Stomach (tissue), 19 donors: ENCODE measurements at places on chromosomes 2 and 18. TPM values are rescaled to one million over a fixed set of nuclear protein-coding genes. Genes with fewer than 3 reads are reported as not detected.

ZNF892 gene
- 2.3 TPM for total RNA-seq

GRCh38 chr18:58829263-58829662 is 35.4 kb upstream of the ZNF532 start:
- no peaks in the 10 kb centered on the region for H3K36me3 ChIP-seq
- H3K4me1 ChIP-seq = no peaks in the 10 kb centered on the region
- H3K27me3 ChIP-seq = no peaks in the 10 kb centered on the region
- no peak for DNase-seq
- no peak overlapping the region for H3K4me3 ChIP-seq
- no peak overlapping the region for H3K27ac ChIP-seq

DNA sequence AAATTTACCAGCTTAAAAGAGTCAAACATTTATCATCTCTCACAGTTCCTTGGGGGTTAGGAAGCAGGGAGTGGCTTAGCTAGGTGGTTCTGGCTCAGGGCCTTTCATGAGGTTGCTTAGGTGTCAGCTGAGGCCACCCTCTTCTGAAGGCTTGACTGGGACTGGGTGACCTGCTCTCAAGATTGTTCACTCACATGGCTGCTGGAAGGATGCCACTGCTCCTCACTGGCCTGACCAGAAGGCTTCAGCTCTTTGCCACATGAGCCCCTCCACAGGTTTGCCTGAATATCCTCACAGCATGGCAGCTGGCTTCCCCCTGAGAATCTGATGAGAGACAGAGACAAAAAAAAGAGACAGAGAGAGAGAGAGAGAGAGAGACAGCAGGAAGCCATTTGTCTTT is 17.3 kb upstream of the RNF152 start:
- no peaks in the 10 kb centered on the region for H3K4me1 ChIP-seq
- no peaks in the 10 kb centered on the region for H3K27me3 ChIP-seq
- H3K36me3 ChIP-seq = no peaks in the 10 kb centered on the region
- no peak overlapping the region for H3K4me3 ChIP-seq

GRCh38 chr2:170076189-170076588 is 101.8 kb upstream of the MYO3B start:
- H3K27me3 ChIP-seq = no peaks in the 10 kb centered on the region
- H3K4me3 ChIP-seq = no peak overlapping the region
- H3K4me1 ChIP-seq = peaks cover 11% of the 10 kb centered on the region
- peaks cover 20% of the 10 kb centered on the region for H3K36me3 ChIP-seq
- no peak for DNase-seq
